ENCODE measurements at places on chromosomes 16 and 17.

DNA sequence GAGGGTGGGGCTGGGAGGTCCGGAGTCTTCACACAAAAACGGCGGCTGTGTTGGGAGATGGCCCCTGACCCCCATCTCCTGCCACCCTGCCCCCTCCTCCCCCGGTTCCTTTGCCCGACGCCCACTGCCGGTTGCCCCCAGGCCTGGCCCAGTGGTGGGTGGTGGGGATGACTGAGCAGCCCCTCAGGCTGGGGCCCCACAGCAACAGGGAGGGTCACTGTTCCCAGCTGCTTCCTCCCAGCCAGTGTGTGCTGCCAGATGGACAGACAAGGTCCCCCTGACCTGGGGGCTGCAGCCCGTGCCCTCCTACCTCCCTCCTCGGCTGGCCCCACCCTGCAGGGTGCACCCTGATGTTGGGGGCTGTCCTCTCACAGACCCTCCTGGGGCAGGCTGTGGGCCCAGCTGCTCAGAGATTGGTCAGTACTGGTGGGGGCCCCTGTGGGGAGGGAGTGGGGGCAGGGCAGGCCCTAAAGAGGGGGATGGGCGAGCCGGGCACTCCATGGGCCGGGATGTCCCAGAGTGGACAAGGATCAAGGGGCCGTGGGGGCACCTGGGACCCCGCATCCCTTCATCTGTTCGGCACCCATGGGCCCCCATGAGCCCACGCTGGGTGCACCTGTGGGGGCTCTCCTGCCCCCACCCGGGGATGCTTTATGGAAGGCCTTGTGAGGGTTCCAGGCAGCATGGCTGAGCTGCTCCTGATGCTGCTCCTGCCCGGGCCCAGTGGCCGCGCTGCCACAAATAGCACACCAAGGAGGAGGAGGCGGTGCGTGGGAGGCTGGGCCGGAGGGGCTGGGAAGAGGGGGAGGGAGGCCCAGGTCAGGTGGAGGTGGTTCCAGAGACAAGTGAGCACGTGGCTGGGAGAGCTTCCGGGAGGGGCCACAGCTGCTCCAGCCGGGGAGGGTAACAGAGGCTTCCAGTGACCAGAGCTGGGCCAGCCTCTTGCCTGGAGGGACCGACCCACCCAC is 5.1 kb downstream of the C1QTNF8 start:
- DNase-seq = no peak

- no peak for DNase-seq
These were observed 43.0 kb downstream of the BEAN1 start for GRCh38 chr16:66469947-66470546.

- DNase-seq = no peak
These were observed 56.6 kb upstream of the GSE1 start for GRCh38 chr16:85556456-85557082.

DNA sequence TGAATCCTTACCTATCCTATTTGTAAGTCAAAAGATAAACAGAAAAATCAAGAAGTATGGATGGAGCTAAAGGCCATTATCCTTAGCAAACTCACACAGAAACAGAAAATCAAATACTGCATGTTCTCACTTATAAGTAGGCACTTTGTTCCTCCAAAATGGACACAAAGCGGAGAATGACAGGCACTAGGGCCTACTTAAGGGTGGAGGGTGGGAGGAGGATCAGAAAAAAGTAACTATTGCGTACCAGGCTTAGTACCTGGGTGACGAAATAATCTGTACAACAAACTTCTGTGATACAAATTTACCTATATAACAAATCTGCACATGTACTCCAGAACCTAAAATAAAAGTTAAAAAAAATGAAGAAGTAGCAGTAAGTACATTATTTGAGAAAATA is 164.3 kb downstream of the PARN start:
- DNase-seq = no peak

- no peak for DNase-seq
These were observed 389.5 kb downstream of the KCNJ2 start for GRCh38 chr17:70558821-70559220.

- DNase-seq = no peak
These were observed 29.7 kb upstream of the SSTR5 start for GRCh38 chr16:1042866-1043265.

GRCh38 chr16:48101069-48101674 is 54.6 kb downstream of the ABCC12 start:
- peak; percentile 33 for DNase-seq

Measured in activated T-cell treated with anti-CD3 and anti-CD28 coated beads for 24 hours (primary cell).